Upper lobe of right lung (tissue), 1 donor: ENCODE measurements at places on chromosomes 7 and 10. TPM values are rescaled to one million over a fixed set of nuclear protein-coding genes. Genes with fewer than 3 reads are reported as not detected.

The FOXK1 gene
- total RNA-seq, result 33.3 TPM

- H3K36me3 ChIP-seq, result no peaks in the 10 kb centered on the region
- H3K27ac ChIP-seq, result no peak overlapping the region
- no peaks in the 10 kb centered on the region for H3K27me3 ChIP-seq
- H3K4me3 ChIP-seq, result no peak overlapping the region
- peak; percentile 84 for DNase-seq
- peaks cover 8% of the 10 kb centered on the region for H3K4me1 ChIP-seq
Observed at GRCh38 chr10:48658243-48658974, 26.3 kb upstream of the WDFY4 start.

The ZNF727 gene
- 5.5 TPM for total RNA-seq

The DYNC1I1 gene
- 2.3 TPM for total RNA-seq

DNA sequence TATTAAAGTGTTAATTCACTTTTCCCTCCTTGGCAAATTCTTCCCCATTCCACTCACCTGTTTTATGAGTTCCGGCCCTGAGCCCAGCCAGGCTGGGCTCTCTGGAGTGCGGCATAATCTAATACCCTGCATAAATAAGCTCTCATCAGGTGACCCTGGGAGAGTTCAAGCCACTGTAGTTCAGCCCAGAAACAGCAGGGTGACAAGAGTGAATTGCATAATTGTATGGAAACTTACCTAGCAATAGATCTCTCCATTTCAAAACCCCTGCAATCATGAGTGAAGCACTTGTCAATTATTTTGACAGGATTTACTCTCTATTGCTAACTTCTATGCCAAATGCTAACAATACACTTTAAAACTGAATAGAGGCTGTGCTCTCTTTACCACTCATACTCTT lies 94.7 kb downstream of the OSBPL3 start:
- no peaks in the 10 kb centered on the region for H3K27me3 ChIP-seq
- H3K36me3 ChIP-seq, result no peaks in the 10 kb centered on the region
- no peak for DNase-seq
- H3K27ac ChIP-seq, result no peak overlapping the region

DNA sequence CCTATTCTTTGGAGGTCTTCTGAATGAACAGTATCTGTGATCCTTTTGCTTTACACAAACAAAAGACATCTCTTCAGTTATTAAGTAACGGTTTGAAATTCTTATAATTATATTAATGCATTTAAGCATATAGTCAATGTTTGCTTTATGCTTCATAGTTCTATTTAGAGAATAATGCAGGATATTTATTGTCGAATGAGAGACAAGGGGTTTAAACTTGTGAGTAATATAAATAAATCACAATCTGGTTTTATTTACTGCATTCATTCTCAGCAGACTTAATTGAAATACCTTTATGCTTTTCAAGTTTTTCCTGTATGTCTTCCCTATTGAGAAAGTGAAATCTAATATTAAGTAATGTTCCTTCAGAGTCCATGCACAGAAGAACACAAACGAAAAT lies 149.5 kb upstream of the LRRN3 start:
- no peak overlapping the region for H3K27ac ChIP-seq
- H3K4me1 ChIP-seq, result no peaks in the 10 kb centered on the region
- no peak for DNase-seq
- H3K36me3 ChIP-seq, result no peaks in the 10 kb centered on the region

DNA sequence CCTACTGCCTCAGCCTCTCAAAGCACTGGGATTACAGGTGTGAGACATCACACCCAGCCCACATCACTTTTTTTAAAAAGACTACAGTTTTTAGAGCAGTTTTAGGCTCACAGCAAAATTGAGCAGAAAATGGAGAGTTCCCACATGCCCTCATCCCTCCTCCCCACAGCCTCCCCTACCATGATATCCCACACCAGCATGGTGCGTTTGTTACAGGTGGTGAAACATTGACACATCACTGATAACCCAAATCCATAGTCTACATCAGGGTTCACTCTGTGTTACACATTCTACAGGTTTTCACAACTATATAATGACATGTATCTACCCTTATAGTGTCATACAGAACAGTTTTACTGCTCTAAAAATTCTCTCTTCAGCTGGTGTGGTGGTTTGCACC lies 24.3 kb upstream of the TOMM7 start:
- H3K27me3 ChIP-seq, result no peaks in the 10 kb centered on the region
- no peaks in the 10 kb centered on the region for H3K36me3 ChIP-seq
- H3K27ac ChIP-seq, result no peak overlapping the region
- no peak for DNase-seq

The ODAD2 gene
- 0.64 TPM for total RNA-seq

DNA sequence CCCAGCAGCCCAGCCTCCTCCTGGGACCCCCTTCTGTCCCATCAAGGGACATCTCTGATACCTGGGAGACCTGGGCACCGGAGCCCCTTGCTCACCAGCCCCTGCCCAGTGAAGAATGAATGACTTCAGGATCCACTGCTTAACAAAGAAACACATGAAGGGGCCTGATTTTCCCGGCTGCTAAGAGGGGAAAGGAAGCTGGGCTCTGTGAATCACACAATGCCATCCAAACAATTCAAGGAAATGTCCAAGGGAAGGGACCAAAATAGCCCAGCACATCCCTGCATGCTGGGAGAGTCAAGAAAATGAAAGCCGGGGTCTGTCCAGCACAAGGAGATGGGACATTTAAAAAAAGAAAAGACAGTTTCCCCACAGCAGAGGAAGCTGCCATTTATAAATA lies 128.7 kb upstream of the JCAD start:
- H3K4me3 ChIP-seq, result no peak overlapping the region
- H3K27me3 ChIP-seq, result no peaks in the 10 kb centered on the region
- peak overlapping the region; percentile 65 for H3K27ac ChIP-seq
- peaks cover 13% of the 10 kb centered on the region for H3K4me1 ChIP-seq
- H3K36me3 ChIP-seq, result no peaks in the 10 kb centered on the region

The GSTO2 gene
- 9.1 TPM for total RNA-seq

The CCDC172 gene
- total RNA-seq, result not detected

The NPS gene
- not detected for total RNA-seq

The BMPER gene
- 10.0 TPM for total RNA-seq

DNA sequence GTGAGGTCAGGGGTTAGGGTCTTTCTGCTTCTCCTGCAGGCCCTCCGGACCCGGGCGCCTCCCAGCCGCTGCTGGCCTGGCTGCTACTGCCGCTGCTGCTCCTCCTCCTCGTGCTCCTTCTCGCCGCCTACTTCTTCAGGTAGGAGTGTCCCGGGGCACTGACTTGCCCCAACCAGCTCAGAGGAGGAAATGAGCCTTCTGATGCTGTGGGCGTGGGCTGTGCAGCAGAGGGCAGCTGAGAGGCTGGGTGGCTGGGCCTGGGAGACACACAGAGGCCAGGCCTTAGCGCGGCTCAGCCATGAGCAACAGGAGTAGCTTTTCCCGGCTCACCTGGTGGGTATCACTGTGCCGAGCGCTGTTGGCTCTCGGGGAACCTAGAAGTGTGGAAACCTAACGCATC lies 78.9 kb downstream of the MKI67 start:
- peak overlapping the region; percentile 83 for H3K27ac ChIP-seq
- DNase-seq, result peak; percentile 93
- no peaks in the 10 kb centered on the region for H3K27me3 ChIP-seq
- peaks cover 29% of the 10 kb centered on the region for H3K4me1 ChIP-seq
- peak overlapping the region; percentile 52 for H3K4me3 ChIP-seq

DNA sequence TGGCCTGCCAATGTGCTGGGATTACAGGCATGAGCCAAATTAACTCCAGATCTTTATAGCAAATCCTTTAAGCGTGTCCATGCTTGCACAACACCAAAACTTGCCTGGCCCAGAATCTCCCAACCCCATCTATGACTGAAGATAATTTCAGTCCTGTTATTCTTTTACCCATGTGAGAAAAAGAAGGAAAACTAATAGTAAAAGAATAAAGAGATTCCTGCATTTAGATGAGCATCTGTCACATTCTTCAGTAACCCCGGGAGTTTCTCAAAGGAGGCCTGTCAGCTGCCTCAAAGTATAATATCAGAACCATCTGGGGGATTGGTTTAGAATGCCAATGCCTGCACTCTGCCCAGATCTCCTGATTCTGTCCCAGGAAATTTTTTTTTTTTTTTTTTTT lies 158.1 kb upstream of the KMT2E start:
- H3K36me3 ChIP-seq, result no peaks in the 10 kb centered on the region
- H3K27ac ChIP-seq, result no peak overlapping the region
- no peaks in the 10 kb centered on the region for H3K27me3 ChIP-seq
- no peak overlapping the region for H3K4me3 ChIP-seq
- DNase-seq, result no peak

DNA sequence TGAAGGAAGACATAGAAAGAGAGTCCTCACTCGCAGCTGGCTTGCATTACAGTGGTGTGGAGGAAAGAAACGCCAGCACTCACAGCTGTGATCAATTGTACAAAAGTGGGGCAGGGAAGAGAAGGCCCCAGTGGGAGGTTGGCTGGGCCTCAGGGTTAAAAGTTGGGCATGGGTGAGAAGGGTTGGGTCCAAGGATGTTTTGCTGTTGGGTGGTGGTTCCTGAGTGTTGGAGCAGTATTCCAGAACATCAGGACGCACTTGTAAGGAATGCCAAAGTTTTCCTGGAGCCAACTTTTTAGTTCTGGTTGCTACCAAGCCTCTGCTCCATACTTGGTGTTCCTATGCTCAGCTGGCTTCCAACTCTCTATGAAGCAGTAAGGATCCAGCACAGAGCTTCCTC lies 55.4 kb upstream of the MKRN1 start:
- peak overlapping the region; percentile 55 for H3K27ac ChIP-seq
- H3K27me3 ChIP-seq, result no peaks in the 10 kb centered on the region
- DNase-seq, result no peak
- peaks cover 7% of the 10 kb centered on the region for H3K4me1 ChIP-seq

The WNT16 gene
- not detected for total RNA-seq

DNA sequence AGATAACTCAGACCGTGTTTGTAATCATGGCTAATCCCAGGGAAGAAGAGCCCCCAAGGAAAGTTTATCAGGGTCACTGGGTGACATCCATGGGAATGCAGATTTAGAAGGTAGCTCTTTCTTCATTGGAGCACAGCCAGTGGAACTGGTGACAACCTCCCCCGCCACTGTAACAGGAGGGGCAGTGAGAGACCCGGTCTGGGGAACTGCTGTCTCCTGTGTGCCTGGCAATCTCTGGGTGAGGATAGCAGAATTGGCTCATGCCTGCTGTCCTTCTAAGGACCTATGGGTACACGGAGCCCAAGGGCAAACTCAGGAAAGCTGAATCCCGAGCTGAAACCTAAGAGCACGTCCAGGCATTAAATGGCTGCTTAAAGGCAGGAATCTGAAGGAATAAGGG lies 341.6 kb downstream of the ABCA13 start:
- no peaks in the 10 kb centered on the region for H3K4me1 ChIP-seq
- H3K36me3 ChIP-seq, result no peaks in the 10 kb centered on the region
- no peaks in the 10 kb centered on the region for H3K27me3 ChIP-seq
- no peak for DNase-seq
- no peak overlapping the region for H3K4me3 ChIP-seq

The FGF8 gene
- total RNA-seq, result 1.2 TPM

The STEAP2 gene
- 11.5 TPM for total RNA-seq

GRCh38 chr10:124359336-124359832 lies 59.3 kb downstream of the OAT start:
- H3K36me3 ChIP-seq, result no peaks in the 10 kb centered on the region
- peaks cover 6% of the 10 kb centered on the region for H3K4me1 ChIP-seq
- DNase-seq, result no peak
- no peak overlapping the region for H3K4me3 ChIP-seq

The LRRC4 gene
- 6.4 TPM for total RNA-seq

DNA sequence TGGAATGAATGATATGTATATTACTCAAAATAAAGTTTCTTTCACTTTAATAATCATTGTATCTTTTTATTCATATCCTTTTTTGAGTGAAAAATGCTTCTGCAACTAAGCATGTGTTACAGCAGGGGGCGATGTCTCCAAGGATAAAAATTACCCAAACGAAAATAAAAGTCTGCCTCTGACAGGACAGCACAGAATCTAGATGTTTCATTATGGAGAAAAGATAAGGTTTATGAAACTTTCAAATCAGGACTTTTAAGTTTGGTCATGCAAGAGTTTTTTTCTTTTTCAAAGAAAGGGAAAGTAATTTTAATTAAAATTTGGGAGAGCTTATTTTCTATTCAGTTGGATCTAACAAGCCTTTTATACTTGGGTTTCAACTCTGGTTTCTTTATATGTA lies 48.4 kb downstream of the TES start:
- H3K27ac ChIP-seq, result no peak overlapping the region
- H3K4me1 ChIP-seq, result no peaks in the 10 kb centered on the region
- H3K27me3 ChIP-seq, result no peaks in the 10 kb centered on the region
- no peak for DNase-seq
- peaks cover 8% of the 10 kb centered on the region for H3K36me3 ChIP-seq

DNA sequence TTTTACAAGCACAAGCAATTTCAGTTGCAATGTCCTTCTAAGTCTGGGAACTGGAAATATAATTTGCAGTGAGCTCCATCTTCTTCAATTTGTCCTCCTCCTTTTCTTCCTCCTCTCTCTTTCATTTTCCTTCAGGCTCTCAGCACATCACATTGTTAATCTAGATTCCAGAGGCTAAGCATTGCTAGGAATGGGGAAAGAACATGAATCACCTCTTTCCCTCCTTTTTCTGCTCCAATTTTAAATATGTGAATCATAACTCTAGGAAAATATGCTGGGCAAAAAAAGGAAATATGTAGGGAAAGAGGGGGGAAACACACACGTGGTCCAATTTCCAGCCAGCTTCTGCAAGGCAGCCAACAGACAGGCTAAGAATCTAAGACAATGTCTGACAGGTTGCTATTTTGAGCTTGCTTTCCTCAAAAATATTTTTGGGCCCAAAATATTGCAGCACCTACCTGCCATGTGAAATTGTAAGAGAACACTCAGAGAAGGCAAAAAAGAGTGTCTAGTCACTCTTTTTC lies 72.7 kb upstream of the NUPR2 start:
- H3K4me1 ChIP-seq, result no peaks in the 10 kb centered on the region
- no peak for DNase-seq
- no peaks in the 10 kb centered on the region for H3K36me3 ChIP-seq

DNA sequence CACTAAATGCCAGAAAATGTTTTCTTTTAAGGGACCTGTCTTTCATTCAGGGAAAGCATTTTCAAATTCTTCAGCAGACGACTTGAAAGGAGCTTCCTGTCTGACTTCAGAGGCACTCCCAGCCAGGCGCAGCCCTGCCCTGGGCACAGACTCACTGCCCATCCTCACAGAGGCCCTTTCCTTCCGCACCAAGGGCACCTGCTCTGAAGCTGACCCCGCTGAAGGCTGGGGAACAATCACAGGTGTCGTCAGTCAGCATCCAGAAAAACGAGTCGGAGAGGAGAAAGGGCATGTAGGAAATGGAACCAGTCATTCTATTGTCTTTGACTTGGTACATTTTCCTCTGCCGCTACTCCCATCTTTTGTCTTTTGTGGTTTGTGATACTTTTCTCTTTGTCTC lies 125.3 kb upstream of the PARD3 start:
- no peak overlapping the region for H3K27ac ChIP-seq
- H3K27me3 ChIP-seq, result no peaks in the 10 kb centered on the region
- H3K4me3 ChIP-seq, result no peak overlapping the region
- no peaks in the 10 kb centered on the region for H3K4me1 ChIP-seq
- no peak for DNase-seq
